ENCODE measurements at places on chromosomes 11 and 22. TPM values are rescaled to one million over a fixed set of nuclear protein-coding genes. Genes with fewer than 3 reads are reported as not detected.

SLC22A6 gene
- total RNA-seq: 0.57 TPM

BATF2 gene
- 0.71 TPM for total RNA-seq

PHOX2A gene
- not detected for total RNA-seq

BTBD18 gene
- not detected for total RNA-seq

OR8D4 gene
- not detected for total RNA-seq

PTPRCAP gene
- total RNA-seq: 0.88 TPM

ZNF215 gene
- total RNA-seq: 3.2 TPM

ZNF214 gene
- total RNA-seq: 5.9 TPM

SLC22A8 gene
- not detected for total RNA-seq

BRSK2 gene
- total RNA-seq: 152 TPM

FZD4 gene
- 11.5 TPM for total RNA-seq

FXYD2 gene
- total RNA-seq: 4.3 TPM

CAPRIN1 gene
- 162 TPM for total RNA-seq

PHLDA2 gene
- 2.3 TPM for total RNA-seq

TRIM48 gene
- not detected for total RNA-seq

DNA sequence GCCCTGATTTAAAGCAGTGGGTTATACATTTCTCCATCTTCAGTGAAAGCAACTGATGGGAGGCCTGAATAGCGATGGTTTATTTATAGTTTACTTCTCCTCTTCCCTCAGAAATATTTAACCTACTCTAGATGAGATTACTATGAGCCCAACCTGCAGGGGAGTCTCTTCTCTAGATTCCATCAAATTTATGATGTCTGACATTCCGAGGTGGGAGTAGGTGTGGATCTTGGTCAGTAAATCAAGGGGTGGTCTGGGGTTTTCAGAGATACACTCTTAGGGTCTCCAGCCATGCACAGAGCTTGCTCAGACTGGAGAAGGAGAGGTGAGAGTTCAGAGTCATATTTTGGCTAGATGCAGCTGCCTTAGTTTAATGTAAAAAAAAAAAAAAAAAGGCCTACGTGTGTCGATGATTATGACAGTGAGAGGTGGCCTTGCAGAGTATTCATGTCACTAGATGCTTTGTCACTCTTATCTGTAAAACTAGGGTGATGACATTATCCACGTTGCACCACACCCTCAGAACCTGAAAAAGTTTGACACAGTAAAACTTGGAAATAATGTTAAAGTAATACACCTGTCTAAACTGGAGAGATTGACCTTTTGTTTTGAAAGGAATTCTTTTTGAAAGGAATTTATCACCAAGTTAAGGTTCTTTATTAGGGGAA, 81.2 kb downstream of the EXT2 start:
- no peak for DNase-seq

- no peak for DNase-seq
Observed at GRCh38 chr11:45461514-45461913, 175.4 kb upstream of the SYT13 start.

GRCh38 chr11:30565027-30565426, 21.1 kb downstream of the MPPED2 start:
- no peak for DNase-seq

DNA sequence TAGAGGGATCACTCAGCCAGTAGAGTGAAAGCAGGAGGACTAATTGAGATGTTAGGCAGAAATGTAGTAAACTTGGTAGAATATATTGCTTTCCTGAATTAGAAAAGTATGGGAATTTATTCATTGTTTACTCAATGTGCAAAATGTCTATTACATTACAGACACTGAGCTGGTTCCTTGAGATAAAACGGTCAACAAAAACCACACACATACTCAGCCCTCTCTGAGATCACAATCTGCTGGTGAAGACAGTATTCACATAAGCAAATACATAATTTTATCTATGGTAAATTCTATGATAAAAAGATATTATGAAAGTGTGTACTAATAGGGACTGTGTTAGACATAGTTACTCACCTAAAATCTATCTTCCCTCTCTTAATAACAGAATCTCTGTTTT, 833.5 kb downstream of the KCNA4 start:
- DNase-seq: no peak

DNA sequence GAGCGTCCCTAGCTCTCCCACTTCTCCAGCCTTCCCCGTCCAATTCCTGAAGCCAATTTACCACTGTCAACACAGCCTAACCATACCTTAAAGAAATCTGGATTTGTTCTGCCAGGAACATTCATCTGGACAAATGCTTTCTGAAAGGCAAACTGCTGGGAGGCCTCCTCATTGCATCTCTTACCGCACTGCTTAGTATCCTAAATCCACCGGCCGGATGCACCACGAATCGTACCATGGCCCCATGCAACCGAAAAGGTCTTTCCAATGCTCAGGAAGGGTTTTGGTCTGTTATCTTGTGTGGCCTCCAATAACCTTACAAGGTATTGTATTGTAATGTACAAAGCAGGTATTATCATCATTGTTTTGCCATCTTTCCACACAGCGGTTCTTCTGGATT, 57.6 kb downstream of the MYH9 start:
- DNase-seq: no peak

DNA sequence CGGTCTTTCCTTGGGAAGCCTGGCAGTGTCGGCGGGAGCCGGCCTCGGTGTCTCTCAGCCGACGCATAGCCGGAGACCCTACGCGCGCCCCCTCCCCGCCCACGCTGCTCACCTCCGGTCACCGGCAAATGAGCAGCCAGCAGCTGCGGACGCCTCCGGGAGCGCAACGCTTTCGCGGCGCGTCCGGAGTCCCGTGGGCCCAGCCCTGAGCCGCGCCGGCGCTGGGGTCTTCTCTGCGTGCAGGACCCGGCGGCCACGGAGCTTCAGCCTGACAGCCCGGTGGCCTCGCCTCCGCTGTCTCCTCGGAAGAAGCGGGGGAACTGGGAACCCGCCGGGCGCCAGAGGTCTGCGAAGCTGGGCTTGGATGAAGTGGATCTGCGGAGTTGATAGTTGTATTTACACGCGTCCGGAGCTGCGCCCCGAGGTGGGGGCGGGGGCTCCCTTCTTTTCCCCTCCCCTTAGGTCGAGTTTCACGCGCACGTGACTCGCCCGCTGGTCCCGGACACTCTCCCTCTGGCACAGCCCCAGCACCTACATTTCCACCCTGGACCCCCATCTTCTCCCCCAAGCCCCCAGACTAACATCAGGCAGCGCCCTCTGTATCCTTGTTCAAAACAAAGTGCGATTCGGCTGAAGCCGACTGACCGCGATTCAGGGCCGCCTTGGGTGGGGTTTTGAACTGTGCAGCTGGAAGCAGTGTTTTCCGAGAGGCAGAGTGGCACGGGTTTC, at the start of gene SLC43A1:
TSS of gene SLC43A1 (minus strand) at position 371 of the 729 bp plus-strand sequence. CDS start 1,591 bp downstream, outside the sequence.
- DNase-seq: no peak

DNA sequence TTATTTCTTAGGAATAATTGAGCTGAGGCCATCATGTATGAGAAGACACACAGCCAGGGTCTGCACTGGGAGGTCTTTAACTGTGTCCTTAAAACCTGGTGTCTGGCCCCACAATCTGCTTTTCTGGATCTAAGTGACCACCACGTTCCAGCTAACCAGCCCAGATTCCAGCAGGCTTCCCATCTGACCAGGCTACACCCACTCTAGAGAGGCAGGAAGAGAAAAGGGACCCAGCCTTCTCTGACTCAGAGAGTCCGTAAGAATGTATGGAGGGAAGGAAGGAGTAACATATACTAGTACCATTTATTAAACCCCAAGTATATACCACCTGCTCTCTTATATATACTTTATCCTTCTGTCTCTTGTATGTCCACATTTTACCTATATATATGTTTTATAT, 80.1 kb downstream of the LDLRAD3 start:
- no peak for DNase-seq

DNA sequence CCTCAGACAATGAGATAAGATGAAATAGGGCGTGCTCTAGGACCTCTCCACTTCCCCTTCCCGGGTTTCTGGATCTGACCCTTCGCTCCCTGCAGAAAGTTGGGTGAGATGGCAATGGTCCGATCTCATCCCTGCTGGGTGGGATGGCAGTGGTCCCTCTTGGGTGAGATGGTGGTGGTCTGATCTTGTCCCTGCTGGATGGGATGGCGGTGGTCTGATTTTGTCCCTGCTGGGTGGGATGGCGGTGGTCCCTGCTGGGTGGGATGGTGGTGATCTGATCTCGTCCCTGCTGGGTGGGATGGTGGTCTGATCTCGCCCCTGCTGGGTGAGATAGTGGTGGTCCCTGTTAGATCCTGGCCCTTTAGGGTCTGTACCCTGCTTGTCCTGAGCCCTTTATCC, 21.3 kb downstream of the ST14 start:
- no peak for DNase-seq

DNA sequence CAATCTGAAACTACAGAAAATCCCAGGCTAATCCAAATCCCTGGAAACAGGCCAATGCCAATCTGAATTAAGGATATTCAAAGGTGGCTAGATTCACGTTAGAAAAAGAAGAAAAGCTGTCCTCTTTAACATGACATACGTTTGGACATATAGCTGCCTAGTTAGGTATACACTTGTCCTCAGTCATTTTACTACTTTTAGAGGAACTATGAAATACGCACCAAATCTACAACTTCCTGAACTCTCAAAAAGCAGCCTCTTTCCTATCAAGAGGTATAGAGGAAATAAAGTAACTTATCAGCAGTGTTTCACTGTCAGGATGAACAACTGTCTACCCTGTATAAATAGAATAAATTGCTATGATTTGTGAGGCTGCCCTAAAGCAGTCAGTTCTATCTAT, 24.0 kb downstream of the KMT5B start:
- DNase-seq: no peak

DNA sequence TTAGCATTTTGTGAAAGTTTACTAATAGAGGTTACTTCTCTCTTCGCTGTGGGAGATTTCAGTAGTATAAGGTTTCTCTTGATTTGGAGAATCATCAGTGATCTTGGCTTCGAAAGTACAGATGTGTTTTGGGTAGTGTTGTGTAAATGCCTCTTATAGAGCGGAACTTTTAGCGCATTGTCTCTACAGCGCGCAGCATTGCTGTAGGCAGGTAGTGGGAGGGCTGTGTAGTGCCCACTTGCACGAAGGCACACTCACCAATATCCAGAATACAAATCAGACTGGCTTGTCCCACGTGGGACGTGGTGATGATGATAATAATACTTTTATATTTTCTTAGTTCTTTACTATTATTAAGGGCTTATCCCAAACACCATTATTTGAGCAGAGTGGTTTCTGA, 51.4 kb downstream of the FAM83F start:
- no peak for DNase-seq

DNA sequence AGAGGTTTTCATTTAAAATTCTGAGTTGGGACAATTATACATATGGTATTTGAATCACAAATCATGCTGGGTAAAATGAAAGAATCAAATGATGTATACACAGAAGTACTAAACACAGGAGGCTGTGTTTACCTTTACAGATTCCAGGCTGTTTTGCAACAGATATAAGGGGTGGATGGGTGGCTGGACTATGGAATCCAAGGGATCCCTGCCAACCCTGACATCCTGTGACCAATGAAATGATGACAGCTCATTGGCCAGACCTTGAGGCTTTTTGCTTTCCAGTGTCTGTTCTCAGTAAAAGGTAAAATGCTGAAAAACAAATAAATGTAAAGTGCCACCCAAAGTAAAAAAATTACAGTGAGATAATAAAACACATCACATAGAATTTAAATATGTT, 3.3 kb upstream of the DDI1 start:
- DNase-seq: no peak

DNA sequence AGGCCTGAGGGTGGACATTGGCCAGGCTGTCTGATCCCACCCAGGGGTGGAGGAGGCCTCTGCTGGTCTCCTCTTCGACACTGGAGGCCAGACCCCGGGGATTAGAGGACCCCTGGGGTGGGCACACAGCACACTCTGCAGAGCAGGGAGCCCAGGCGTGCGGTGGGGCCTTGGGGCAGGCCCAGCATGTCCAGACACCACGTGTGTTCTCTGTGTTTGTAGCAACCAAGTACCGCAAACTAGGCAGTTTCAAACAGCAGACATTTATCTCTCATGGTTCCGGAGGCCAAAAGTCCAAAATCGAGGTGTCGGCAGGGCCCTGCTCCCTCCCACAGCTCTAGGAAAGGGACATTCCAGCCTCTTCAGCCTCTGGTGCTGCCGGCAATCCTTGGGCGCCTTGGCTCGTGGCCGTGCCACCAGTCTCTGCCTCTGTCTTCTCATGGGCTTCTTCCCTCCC, 1.5 kb downstream of the PANX2 start:
- DNase-seq: no peak

DNA sequence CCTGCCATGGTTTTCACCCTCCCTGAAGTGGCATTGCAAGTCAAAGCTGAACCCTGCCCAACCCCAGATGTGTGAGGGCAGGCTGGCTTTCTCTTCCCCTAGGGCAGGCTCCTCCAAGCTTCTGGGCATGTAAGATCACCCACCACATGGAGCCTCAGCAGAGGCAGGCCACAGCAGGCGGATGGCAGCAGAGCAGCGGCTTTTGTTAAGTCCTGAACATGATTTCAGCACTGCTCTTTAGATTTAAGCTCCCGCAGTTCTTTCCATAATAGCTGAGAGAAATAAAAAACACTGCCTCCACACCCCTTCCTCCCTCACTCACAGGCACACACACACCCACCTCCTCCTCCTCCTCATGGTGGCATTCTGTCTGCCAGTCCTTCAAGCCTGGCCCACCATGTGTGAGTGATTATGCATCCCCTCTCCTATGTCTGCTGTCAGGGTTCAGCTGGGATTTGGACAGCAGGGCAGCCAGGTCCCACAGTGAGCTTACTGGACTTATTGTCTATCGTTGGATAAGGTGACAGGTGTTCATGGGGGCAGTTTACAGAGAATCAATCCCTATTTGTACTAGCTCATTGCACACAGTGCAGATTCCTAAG, 5.0 kb upstream of the NTM start:
- no peak for DNase-seq

DNA sequence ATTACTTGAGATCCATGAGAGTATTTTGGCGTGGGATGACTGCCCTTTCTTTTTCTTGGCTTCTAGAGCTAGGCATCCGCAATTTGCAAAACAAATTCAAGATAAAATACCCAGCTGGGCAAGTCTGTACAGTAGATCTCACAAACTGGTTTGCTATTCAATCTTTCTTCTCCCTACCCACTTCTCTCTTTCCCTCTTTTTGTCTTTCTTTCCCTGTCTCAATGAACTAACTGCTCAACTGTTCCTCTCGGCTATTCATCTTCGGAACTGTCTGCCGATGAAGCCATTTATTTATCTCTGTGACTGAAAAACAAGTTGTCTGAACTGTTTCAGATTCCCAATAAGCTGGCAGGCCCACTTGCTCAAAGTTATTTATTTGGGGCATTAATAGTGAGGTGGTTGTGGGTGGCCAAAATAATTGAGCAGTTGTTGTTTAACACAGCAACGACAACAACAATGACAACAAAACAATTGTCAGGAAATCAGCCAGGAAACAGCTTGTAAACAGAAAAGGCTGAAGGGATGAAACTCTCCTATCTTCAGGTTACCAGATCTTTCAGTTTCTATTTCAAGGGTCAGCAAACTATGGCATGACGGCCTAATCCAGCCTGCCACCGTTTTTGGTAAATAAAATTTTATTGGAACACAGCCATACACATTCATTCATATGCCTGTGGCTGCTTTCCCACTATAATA, 76.0 kb upstream of the MTMR2 start:
- no peak for DNase-seq

GRCh38 chr11:13486926-13487660, 8.7 kb downstream of the PTH start:
- DNase-seq: no peak
